ENCODE measurements at places on chromosomes 5 and 9.

DNA sequence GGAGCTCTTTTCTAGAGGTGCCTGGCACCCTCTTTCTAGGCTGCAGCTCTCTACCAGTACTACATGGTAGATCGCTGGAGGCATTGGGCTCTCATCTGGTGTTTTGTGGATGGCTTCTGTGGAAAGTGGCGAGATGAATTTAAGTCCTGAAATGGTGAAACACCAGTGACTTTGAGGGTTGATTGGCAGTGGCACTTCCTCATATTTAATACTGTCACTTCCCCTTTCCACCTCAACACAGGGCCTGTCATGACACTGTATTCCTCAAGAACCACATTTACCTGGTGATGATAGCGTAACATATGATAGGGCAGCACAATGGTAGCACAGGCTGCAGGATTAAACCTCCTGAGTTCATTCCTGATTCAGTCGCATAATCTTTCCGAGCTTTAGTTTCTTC lies 132.1 kb downstream of the KDM4C start:
- DNase-seq, result no peak

GRCh38 chr5:170985486-170985885 lies 123.7 kb downstream of the RANBP17 start:
- DNase-seq, result no peak

- DNase-seq, result no peak
Measured at GRCh38 chr9:135880438-135880837, 26.9 kb downstream of the CAMSAP1 start.

DNA sequence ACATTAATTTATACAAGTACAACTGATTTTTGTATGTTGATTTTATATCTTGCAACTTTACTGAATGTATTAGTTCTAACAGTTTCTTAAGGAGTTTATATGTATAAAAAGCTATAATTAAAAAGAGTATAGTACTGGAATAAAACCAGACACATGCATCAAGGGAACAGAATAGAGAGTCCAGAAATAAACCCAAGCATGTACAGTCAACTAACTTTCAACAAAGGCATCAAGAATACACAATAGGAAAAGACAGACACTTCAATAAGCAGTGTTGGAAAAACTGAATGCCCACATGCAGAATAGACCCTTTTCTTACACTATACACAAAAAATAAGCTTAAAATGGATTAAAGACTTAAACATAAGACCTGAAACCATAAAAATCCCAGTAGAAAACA lies 170.9 kb downstream of the ICE1 start:
- no peak for DNase-seq

DNA sequence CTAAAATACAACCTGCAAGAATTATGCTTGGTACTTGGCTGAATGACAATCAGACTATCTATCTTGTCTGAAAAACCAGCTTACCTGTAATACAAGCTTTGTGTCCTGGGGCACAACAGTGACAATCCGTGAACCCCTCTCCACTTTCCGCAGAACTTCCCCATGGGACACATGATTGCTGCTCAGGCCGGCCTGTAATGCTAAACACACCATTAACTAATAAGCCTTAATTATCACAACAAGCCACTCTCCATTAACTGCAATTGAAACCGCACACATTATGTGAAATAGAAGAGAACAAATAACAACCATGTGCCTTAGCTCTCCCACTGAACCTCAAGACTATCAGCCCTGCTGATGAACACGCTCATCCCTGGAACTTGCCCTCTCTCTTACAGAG lies 33.7 kb downstream of the ELP1 start:
- no peak for DNase-seq

Data from GOT3 (cell line).